ENCODE measurements at places on chromosomes 7 and 10. TPM values are rescaled to one million over a fixed set of nuclear protein-coding genes. Genes with fewer than 3 reads are reported as not detected.

The LRIT1 gene
- not detected for total RNA-seq

The SNX8 gene
- 26.5 TPM for total RNA-seq

The HMX3 gene
- not detected for total RNA-seq

- H3K4me1 ChIP-seq: peaks cover 65% of the 10 kb centered on the region
- peak overlapping the region; percentile 84 for H3K4me3 ChIP-seq
- H3K27ac ChIP-seq: peak overlapping the region; percentile 99
- H3K27me3 ChIP-seq: no peaks in the 10 kb centered on the region
- DNase-seq: peak; percentile 64
Observed at GRCh38 chr7:98286701-98287485, 5.4 kb downstream of the BRI3 start.

GRCh38 chr7:101817471-101818286 lies at the start of gene CUX1:
CUX1 (plus strand) TSS chr7:101817626; CDS start chr7:101817640, 14 bp downstream.
- H3K36me3 ChIP-seq: no peaks in the 10 kb centered on the region
- H3K27me3 ChIP-seq: no peaks in the 10 kb centered on the region
- DNase-seq: no peak
- peaks cover 30% of the 10 kb centered on the region for H3K4me1 ChIP-seq

GRCh38 chr10:104072786-104073185 lies 12.9 kb downstream of the COL17A1 start:
- H3K4me1 ChIP-seq: peaks cover 4% of the 10 kb centered on the region
- H3K36me3 ChIP-seq: no peaks in the 10 kb centered on the region
- no peak for DNase-seq

DNA sequence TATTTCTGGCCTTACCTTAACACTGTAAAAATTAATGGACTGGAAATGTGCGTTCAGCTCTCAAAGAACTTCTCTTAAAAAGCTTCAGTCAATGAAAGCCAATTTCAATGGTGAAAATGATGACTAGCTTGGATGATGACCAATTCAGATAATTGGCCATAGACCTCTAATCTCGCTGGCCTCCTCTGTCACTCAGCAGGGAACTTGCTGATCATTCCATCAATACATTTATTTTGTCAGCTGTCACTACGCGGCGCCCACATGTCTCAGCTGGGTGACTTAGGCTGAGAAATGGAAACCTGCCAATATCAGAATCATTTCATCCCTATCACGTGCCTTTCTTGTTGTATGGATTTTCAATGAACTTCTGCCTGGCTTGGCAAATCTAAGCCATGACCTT lies 673.0 kb upstream of the AUTS2 start:
- H3K27ac ChIP-seq: no peak overlapping the region
- no peak overlapping the region for H3K4me3 ChIP-seq
- no peaks in the 10 kb centered on the region for H3K27me3 ChIP-seq
- DNase-seq: no peak

GRCh38 chr7:152103066-152103465 lies 77.6 kb downstream of the GALNT11 start:
- no peaks in the 10 kb centered on the region for H3K36me3 ChIP-seq
- H3K4me3 ChIP-seq: no peak overlapping the region
- no peak overlapping the region for H3K27ac ChIP-seq
- no peaks in the 10 kb centered on the region for H3K27me3 ChIP-seq
- H3K4me1 ChIP-seq: peaks cover 8% of the 10 kb centered on the region

DNA sequence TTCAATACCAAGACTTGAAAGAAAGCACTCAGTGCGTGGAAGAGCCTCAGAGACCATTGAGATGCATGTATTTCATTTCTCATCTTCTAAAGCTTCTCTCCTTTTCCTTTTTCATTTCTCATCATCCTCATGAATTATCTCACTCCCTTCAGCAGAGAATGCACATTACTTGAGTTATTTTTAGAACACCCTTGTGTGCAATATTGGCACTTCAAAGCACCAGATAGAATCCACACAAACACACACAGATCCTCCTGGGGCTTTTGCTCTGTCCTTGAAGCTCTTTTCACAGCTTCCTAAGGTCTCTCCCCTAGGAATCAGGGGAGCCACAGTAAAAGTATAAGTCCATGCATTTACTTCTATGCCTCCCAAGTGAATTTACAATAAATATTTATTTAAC lies 18.3 kb downstream of the DGKI start:
- no peak for DNase-seq
- no peak overlapping the region for H3K4me3 ChIP-seq
- no peaks in the 10 kb centered on the region for H3K36me3 ChIP-seq
- H3K4me1 ChIP-seq: no peaks in the 10 kb centered on the region
- H3K27ac ChIP-seq: no peak overlapping the region

DNA sequence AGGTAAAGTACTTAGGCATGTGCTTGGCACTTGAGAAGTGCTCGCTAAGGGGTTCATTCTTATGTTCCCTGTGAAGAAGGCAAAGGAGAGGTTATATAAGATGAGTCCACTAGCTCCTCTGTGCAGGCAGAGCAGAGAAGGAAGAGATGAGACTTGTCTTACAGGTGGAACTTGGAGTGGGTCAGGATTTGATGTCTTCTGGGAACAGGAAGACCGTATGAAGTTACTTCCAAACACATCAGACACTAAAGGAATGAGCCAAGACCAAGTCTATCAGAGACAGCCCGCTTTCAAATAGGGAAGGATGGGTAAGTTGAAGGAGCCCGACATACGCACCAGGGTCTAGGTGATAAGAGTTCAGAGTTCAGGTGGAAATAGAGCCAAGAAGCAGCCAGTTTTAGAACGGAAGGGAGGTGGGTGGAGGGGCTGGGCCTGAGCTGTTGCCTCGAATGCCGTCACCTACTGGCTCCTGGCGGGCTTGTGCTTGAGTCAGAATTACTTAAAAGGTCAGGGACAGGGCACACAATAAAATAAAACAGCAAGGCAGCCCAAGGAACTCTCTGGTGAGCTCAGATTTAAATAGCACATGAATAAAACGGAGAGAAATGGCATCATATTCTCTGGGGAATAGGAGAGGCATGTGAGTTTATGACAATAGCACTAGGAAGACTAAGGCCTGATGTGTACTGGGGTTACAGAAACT lies 56.1 kb upstream of the GRB10 start:
- H3K4me1 ChIP-seq: peaks cover 16% of the 10 kb centered on the region
- DNase-seq: peak; percentile 31
- H3K27me3 ChIP-seq: no peaks in the 10 kb centered on the region
- H3K27ac ChIP-seq: peak overlapping the region; percentile 51
- no peaks in the 10 kb centered on the region for H3K36me3 ChIP-seq

All from gastrocnemius medialis (tissue), 4 donors.